Spinal cord (tissue), 10 donors: ENCODE measurements at places on chromosomes 16 and 17. TPM values are rescaled to one million over a fixed set of nuclear protein-coding genes. Genes with fewer than 3 reads are reported as not detected.

DNA sequence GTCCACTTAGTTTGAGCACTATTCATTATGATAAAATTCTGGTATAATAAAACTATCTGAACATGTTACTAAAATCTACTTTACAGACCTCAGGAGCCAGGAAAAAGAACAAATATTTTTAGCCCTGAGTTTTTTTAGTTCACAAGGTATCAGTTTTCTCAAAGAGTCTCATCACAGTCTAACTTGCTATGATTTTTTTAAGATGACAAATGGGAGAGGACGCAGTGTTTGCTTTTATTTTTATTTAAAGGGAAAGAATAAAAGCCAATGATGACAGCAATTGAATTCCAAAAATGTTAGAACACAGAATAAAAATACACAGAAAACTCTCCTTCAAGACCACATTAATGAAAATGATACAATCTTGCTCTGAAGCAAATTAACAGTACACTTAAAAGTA lies 7.4 kb downstream of the MED13 start:
- no peaks in the 10 kb centered on the region for H3K27me3 ChIP-seq
- H3K27ac ChIP-seq = no peak overlapping the region
- H3K4me3 ChIP-seq = no peak overlapping the region

GRCh38 chr16:23064639-23065038 lies 84.6 kb downstream of the USP31 start:
- no peak for DNase-seq
- H3K4me1 ChIP-seq = no peaks in the 10 kb centered on the region
- H3K36me3 ChIP-seq = peaks cover 20% of the 10 kb centered on the region

DNA sequence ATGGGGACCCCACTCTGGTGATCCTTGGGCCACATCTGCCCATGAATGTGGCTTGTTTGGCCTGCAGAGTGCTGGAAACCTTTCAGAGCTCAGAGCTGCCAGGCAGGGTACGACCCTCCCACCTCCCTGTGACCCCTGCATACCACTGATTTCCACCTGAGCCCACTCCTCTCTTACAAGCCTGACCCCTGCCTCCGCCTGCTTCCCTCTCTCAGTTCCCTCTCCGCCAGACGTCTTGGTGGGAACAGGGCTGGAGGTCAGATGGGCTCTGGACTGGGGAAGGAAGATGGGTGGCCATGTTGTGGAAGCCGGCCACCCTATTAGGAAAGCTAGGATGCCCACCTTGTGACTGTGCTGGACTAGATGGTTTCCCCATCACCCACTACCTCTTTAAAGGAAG lies 185.1 kb downstream of the KATNIP start:
- no peak overlapping the region for H3K27ac ChIP-seq
- H3K4me3 ChIP-seq = no peak overlapping the region
- peaks cover 6% of the 10 kb centered on the region for H3K4me1 ChIP-seq
- peaks cover 32% of the 10 kb centered on the region for H3K36me3 ChIP-seq
- no peaks in the 10 kb centered on the region for H3K27me3 ChIP-seq

- H3K27me3 ChIP-seq = no peaks in the 10 kb centered on the region
- H3K36me3 ChIP-seq = peaks cover 8% of the 10 kb centered on the region
- no peak overlapping the region for H3K4me3 ChIP-seq
- no peak for DNase-seq
- H3K27ac ChIP-seq = peak overlapping the region; percentile 10
Measured at GRCh38 chr17:633641-634101, 81.0 kb downstream of the VPS53 start.

DNA sequence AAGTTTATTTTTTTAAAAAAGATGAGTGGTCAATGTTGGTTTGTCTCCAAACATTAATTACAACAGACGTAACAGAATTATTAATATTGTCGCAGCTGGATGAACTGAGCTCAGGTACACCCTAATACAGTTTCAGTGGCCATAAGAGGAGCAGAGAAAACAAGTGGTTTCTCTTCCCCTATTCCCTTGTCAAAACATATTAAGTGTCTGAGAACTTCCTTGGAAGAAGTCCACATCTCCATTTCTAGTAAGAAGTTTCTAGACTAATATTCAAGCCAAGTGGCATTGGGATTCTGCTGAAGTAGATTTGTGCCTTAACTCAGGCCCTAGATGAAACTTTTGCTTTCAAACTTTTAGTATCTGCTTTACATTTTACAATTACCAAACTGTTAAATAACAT lies 47.7 kb downstream of the GNA13 start:
- H3K4me3 ChIP-seq = no peak overlapping the region
- H3K36me3 ChIP-seq = no peaks in the 10 kb centered on the region
- no peaks in the 10 kb centered on the region for H3K4me1 ChIP-seq

DNA sequence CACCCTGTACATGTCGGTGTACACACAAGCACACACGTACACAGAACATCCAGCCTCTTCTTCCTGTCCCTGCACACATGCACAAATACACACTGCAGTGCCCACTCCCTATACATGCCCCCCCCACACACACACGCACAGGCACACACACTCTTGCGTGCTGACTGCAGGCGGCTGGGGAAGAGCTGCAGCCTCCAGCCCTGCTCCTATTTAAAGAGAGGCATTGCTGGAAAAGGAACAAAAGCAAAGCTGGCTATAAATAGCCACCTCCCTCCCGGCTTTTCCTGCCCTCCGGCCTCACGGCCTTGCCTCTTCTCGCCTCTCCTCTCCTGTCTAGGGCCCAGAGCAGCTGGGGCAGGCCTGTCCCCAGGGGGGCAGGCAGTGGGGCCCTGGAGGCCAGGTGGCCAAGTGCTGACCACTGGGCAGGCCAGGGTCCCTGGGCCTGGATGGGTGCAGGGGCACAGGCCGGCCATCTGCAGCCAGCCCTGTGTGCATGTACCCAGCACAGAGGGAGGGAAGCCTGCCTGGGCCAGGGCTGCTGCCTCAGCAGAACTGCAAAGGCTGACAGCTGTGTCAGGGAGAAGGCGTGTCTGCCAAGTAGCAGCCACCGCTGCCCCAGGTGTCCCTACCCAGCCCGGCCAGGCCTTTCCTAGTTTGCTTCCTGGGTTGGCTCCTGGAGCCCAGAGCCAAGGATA lies 25.4 kb downstream of the RTN4RL1 start:
- peaks cover 15% of the 10 kb centered on the region for H3K36me3 ChIP-seq
- H3K27ac ChIP-seq = peak overlapping the region; percentile 73
- H3K27me3 ChIP-seq = peaks cover 6% of the 10 kb centered on the region
- H3K4me1 ChIP-seq = peaks cover 52% of the 10 kb centered on the region
- H3K4me3 ChIP-seq = no peak overlapping the region

DNA sequence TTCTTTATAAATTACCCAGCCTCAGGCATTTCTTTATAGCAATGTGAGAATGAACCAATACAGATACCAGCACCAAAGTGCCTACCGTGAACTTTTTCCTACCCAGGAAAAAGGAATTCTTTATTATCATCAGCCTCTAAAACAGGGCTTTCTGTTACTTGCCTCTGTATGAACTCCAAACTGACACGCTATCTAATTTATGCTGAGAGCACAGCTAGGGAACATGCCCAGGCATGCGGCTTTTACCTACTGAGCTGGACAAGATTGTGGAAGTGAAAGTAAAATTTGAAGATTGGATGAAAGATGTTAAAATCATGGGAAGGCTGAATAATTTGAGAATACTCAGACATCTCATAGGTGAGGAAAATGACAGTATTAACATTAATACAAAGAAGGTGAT lies 24.4 kb upstream of the ADCY9 start:
- DNase-seq = no peak
- no peaks in the 10 kb centered on the region for H3K36me3 ChIP-seq
- H3K4me3 ChIP-seq = no peak overlapping the region
- no peak overlapping the region for H3K27ac ChIP-seq
- no peaks in the 10 kb centered on the region for H3K27me3 ChIP-seq

DNA sequence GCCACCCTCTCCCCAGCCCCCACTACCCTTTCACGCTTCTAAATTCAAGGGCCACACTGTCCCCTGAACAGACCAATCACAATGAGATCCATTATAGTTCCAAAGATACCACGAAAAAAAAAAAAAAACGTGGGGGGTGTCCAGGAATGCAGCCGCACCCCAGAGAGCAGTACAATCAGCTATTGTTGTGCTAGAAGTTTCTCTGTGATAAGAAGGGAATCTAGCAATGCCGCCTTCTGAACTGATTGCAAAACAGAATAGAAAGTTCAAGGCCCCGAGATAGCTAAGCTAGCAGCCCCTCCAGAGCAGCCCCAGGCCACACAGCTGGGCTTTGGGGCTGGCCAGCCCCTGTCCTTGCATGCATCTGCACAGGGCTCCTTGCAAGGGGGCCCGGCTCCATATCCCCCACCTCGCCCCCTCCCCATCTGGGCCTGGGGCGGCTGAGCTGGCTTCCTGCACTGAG lies 86.9 kb upstream of the CBX4 start:
- no peak overlapping the region for H3K27ac ChIP-seq
- H3K27me3 ChIP-seq = peaks cover 16% of the 10 kb centered on the region
- no peak for DNase-seq
- peaks cover 2% of the 10 kb centered on the region for H3K36me3 ChIP-seq
- no peak overlapping the region for H3K4me3 ChIP-seq

- H3K4me1 ChIP-seq = peaks cover 33% of the 10 kb centered on the region
- H3K27ac ChIP-seq = no peak overlapping the region
Measured at GRCh38 chr16:88444826-88445582, 8.1 kb upstream of the ZFPM1 start.

- DNase-seq = no peak
- H3K4me1 ChIP-seq = peaks cover under 1% of the 10 kb centered on the region
- H3K36me3 ChIP-seq = peaks cover 85% of the 10 kb centered on the region
- H3K27me3 ChIP-seq = no peaks in the 10 kb centered on the region
- no peak overlapping the region for H3K27ac ChIP-seq
Measured at GRCh38 chr16:87833548-87833947, 35.8 kb downstream of the SLC7A5 start.

- H3K36me3 ChIP-seq = no peaks in the 10 kb centered on the region
- no peak overlapping the region for H3K4me3 ChIP-seq
- peaks cover 8% of the 10 kb centered on the region for H3K4me1 ChIP-seq
- H3K27me3 ChIP-seq = no peaks in the 10 kb centered on the region
- peak overlapping the region; percentile 52 for H3K27ac ChIP-seq
- no peak for DNase-seq
Measured at GRCh38 chr17:9343516-9343915, 232.1 kb downstream of the STX8 start.

DNA sequence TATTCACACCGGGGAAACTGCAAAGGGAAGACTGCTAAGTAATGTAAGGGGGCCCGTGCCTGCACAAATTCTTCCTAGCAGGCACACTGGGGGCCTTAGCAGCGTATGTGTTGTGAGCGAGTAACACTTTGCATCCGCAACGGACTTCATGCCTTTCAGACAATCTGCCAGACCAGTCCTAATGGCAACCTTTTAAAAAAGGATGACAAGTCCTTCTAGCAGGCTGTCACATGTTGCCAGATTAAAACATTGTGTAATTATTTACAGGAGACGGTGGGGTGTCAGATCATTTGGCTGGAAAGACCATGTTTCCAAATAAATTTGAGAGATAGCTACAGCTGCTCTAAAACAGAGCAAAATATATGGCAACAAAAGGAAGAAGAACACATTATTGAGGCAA lies 46.1 kb downstream of the CPPED1 start:
- H3K4me3 ChIP-seq = no peak overlapping the region
- H3K27ac ChIP-seq = peak overlapping the region; percentile 64
- no peaks in the 10 kb centered on the region for H3K36me3 ChIP-seq
- H3K4me1 ChIP-seq = peaks cover 5% of the 10 kb centered on the region
- no peaks in the 10 kb centered on the region for H3K27me3 ChIP-seq

DNA sequence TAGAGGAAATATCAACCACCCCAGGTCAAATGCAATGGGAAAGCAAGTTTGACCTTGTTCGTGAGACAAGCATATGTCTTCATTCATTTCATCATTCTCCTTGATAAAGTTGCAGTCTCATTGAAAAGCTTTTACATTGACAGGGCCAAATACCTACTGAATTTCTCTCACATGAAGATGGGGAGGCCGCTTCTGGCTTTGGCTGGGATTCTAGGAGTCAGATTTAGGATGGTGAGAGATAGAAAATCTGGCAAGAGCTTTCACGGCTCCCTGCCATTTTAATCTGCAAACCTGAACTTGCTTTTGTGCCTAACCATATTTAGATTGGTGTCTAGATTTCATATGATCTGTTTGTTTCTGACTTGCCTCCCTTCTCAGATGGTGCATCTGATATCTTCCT lies 88.0 kb downstream of the TMEM100 start:
- H3K4me1 ChIP-seq = no peaks in the 10 kb centered on the region
- peak overlapping the region; percentile 12 for H3K27ac ChIP-seq
- H3K27me3 ChIP-seq = no peaks in the 10 kb centered on the region
- no peaks in the 10 kb centered on the region for H3K36me3 ChIP-seq

GRCh38 chr17:1120596-1121441 lies 59.0 kb downstream of the ABR start:
- no peak overlapping the region for H3K4me3 ChIP-seq
- no peaks in the 10 kb centered on the region for H3K27me3 ChIP-seq
- H3K27ac ChIP-seq = no peak overlapping the region
- peaks cover 33% of the 10 kb centered on the region for H3K4me1 ChIP-seq
- no peak for DNase-seq

GRCh38 chr17:46270032-46270431 lies 24.9 kb upstream of the LRRC37A start:
- H3K27ac ChIP-seq = no peak overlapping the region
- H3K36me3 ChIP-seq = no peaks in the 10 kb centered on the region
- H3K4me1 ChIP-seq = peaks cover 22% of the 10 kb centered on the region
- H3K27me3 ChIP-seq = no peaks in the 10 kb centered on the region

DNA sequence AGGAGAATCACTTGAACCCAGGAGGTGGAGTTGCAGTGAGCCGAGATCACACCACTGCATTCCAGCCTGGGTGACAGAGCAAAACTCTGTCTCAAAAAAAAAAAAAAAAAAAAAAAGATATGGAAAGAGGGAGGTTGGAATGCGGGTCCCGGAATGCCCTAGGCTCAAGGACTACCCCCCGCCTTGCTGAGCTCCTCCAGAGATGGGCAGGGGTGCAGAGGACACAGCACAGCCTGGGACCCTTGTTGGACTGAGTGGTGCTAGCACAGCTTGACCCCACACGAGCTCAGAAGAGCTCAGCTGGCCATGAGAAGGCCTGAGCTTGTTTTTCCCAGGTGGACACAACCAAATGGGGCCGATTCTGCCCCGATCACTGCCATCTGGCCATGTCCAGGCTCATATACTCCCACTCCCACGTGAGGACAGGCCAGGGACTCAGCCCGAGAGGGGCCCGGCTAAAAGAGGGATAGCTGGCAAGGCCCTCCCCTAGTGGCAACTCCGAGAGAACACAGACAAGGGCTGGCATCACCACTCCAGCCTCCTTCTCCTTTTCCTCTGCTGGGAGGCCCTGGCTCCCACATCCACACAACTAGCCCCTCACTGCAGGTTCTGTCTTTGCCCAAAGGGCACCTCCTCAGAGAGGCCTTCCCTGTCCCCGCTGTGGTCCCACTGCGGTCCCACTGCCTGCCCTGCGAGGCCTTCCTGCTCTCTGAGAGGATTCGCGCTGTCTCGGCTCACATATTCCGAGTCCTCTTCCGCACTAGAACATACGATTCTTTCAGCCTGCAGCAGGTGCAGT lies 11.0 kb downstream of the SGCA start:
- peaks cover 54% of the 10 kb centered on the region for H3K4me1 ChIP-seq
- H3K27me3 ChIP-seq = no peaks in the 10 kb centered on the region

- H3K27me3 ChIP-seq = no peaks in the 10 kb centered on the region
- DNase-seq = peak; percentile 92
- peaks cover 17% of the 10 kb centered on the region for H3K4me1 ChIP-seq
- peaks cover 40% of the 10 kb centered on the region for H3K36me3 ChIP-seq
- no peak overlapping the region for H3K27ac ChIP-seq
Measured at GRCh38 chr17:82414548-82415281, 3.4 kb upstream of the HEXD start.

The PARD6A gene
- 7.2 TPM for total RNA-seq

The TMEM88 gene
- total RNA-seq = 2.7 TPM

The CA5A gene
- total RNA-seq = 0.55 TPM

The GPR142 gene
- 0.22 TPM for total RNA-seq

The TOM1L2 gene
- total RNA-seq = 49.8 TPM

The GNAO1 gene
- total RNA-seq = 34.4 TPM

The CCDC78 gene
- 7.5 TPM for total RNA-seq

The CUEDC1 gene
- 17.7 TPM for total RNA-seq

The CTRB2 gene
- not detected for total RNA-seq
